Upper lobe of right lung (tissue), 1 donor: ENCODE measurements at places on chromosomes 11 and 22. TPM values are rescaled to one million over a fixed set of nuclear protein-coding genes. Genes with fewer than 3 reads are reported as not detected.

ISX gene
- total RNA-seq = not detected

DNA sequence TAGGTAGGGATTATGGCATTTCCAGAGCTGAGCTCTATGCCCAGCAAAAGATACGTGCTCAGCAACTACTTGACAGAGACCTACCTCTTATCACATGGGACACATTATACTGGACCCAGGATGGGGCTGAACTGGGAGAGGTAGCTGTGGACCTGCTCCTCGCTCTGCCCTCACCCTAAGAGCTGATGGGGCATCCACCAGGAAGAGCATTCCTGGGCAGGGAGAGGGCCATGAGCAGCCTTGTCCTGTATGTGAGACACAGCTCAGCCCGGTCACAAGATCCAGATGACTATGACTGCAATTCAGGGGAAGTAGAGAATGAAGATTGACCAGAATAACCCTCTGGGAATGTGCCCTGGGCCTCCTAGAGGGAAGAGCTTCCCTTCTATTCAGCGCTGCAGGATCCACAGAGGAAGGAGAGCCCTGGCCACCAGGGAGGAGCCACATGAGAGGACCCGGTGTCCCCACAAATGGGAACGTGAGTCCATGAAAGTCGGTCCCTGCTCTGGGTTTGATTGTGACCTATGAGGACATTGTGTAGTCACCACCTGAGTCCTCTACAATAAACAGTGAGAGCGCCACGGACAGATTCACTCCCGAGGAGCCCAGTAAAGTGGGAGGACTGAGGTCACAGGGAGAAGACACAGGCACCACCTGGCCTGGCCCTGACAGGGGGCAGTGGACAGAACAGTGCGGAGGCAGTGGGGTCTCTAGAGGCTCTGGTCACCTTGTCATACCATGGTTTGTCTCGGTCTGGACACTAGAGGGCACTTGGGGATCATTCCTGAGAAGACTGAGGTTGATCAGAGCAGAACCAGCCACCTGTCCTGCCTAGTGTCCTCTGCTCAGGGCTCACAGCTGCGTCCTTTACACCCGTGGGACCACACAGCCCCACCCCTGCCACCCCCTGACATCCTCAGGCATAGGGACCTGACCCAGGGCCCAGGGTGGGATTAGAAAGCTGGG is 99.5 kb downstream of the ZNF280B start:
- no peak for DNase-seq

GRCh38 chr22:32802237-32802765 is 796 bp downstream of the TIMP3 start:
- DNase-seq = no peak

- no peak for DNase-seq
These were observed 444.4 kb downstream of the DLG2 start for GRCh38 chr11:85182441-85183387.

PANX3 gene
- not detected for total RNA-seq

- no peak for DNase-seq
These were observed 51.4 kb downstream of the JAM3 start for GRCh38 chr11:134120143-134120850.

GRCh38 chr22:42645341-42645937 is 3.8 kb downstream of the CYB5R3 start:
- peak; percentile 74 for DNase-seq

OR10D3 gene
- total RNA-seq = not detected

HMOX1 gene
- total RNA-seq = 54.0 TPM

- DNase-seq = peak; percentile 93
These were observed at the start of gene BBS1 for GRCh38 chr11:66510271-66510989. Gene BBS1, plus strand, starts transcription at chr11:66510635. Its CDS starts 25 bp downstream, at chr11:66510660.

FAM180B gene
- not detected for total RNA-seq

- no peak for DNase-seq
These were observed 17.9 kb downstream of the RTN3 start for GRCh38 chr11:63698976-63699733.

GRCh38 chr11:34793666-34794065 is 122.5 kb downstream of the APIP start:
- no peak for DNase-seq

- no peak for DNase-seq
These were observed 4.4 kb upstream of the RAPSN start for GRCh38 chr11:47453365-47453764.

GRCh38 chr11:73404048-73404447 is 27.8 kb downstream of the RELT start:
- no peak for DNase-seq

DNA sequence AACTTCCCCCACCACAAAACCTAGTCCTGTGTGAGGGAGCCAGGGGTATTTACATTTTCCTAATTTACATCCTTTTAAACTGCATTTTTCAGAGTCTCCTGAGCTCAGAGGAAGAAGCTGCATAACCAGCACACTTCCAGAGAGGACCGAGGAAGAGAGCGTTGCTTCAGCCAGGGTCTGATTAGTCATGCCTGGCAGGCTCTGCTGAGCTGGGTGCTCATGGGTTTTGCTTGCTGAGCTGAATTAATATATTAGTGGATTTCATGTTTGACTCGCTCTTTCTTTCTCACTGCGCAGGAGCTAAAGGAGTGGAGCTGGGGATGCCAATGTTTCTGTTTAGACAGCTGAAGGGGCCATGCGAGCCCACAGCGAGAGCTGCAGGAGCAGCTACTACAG is 539.3 kb upstream of the B3GAT1 start:
- DNase-seq = no peak

- DNase-seq = no peak
These were observed 38.5 kb downstream of the GAB2 start for GRCh38 chr11:78379039-78379670.

- peak; percentile 40 for DNase-seq
These were observed 104.5 kb upstream of the B3GAT1 start for GRCh38 chr11:134516529-134516928.

UEVLD gene
- total RNA-seq = 24.0 TPM
